Stimulated activated CD4-positive, alpha-beta T cell treated with anti-CD3 and anti-CD28 coated beads, TNF-alpha, amount 100 ng/mL, for 48 hours (primary cell): ENCODE measurements at places on chromosomes 4 and X.

- no peak for DNase-seq
These were observed 225.1 kb downstream of the NR3C2 start for GRCh38 chr4:148216866-148217814.

DNA sequence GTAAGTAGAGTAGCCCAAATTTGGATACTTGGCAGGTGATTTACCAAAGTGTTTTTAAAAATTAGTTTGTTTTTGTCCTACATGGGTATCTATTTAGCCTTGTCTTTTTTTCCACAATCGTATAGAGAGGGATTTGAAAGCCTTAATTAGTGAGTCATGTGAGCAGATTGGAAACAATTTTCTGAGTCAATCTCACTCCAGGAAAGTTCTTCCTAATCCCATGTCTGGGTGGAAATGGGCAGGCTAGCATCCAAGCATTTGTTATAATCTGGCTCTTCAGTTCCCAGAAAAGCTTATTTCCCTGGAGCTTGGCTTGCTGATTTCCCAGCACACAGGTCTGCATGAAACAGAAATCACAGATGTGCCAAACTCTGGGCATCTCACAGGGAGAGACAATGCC is 426.9 kb upstream of the BOD1L1 start:
- no peak for DNase-seq

- no peak for DNase-seq
These were observed 150.1 kb downstream of the ADAM29 start for GRCh38 chr4:175068266-175068665.

DNA sequence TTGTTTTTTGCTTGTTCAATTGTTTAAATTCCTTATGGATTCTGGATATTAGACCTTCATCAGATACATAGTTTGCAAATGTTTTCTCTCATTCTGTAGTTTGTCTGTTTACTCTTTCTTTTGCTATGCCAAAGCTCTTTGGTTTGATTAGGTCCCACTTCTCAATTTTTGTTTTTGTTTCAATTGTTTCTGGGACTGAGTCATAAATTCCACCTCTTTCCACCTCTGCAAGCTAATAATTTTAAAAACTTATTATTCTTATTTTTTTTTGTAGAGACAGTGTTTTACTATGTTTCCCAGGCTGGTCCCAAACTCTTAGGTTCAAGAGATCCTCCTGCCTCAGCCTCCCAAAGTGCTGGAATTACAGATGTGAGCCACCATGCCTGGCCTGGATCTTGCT is 226.8 kb upstream of the GPRIN3 start:
- no peak for DNase-seq

DNA sequence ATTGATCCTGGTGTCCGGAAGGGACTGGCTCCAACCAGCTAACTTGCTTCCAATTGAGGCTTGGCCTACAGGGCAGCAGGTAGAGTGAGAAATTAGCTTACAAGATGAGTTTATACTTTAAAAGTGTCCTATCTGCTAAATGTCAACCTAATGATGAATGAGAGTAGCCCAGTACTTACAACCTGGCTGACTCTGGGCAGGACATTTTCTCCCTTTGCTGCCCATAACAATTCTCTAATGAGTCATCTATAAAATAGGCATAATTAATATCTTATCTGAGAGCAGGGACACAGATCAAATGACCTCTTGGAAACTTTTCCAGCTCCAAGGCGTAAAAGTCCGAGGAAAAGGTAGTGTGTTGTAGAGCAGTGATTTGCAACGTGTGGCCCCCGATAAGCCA is 398.4 kb upstream of the BOD1L1 start:
- no peak for DNase-seq

- DNase-seq: no peak
These were observed 105.9 kb upstream of the ADRA2C start for GRCh38 chr4:3660086-3660927.

DNA sequence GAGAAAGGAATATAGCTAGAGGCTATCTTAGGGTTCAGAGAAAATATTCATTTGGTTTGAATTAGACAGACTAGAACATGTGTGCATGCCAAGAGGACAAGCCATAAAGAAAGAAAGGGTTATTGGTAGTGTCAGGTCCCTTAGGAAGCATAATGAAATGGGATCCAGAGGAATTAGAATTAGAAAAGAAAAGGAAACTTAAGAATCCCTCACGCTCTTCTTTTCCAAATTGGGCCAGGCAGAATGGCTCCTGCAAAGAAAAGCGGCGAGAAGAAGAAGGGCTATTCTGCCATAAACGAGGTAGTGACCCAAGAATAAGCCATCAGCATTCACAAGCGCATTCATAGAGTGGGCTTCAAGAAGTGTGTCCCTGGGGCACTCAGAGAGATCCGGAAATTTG is 4.9 kb upstream of the ABCG2 start:
- no peak for DNase-seq

GRCh38 chr4:21011106-21011505 is 310.8 kb downstream of the PACRGL start:
- no peak for DNase-seq

GRCh38 chr4:183831683-183832082 is 73.4 kb upstream of the STOX2 start:
- no peak for DNase-seq

DNA sequence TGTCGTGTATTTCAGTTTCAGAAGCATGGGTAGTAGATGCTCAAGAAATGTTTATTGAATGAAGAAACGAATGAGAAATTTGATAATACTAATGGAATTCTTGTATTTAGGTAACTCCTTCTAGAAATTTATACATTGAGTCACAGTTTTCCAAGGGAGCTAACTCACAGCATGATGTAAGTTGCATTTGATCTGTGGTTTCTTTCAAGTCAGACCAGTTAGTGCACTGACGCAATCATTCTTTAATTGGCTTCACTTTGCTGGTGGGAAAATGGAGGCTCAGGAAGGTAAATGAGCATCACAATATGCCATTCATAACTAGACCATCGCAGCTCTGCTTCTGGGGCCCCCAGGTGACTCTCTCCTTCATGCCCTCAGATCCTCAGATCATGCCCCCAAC is 17.3 kb upstream of the CWH43 start:
- no peak for DNase-seq
